ENCODE measurements at places on chromosomes 1 and 21.

- DNase-seq = no peak
Observed at GRCh38 chr1:223212441-223212840, 69.4 kb upstream of the TLR5 start.

- DNase-seq = no peak
Observed at GRCh38 chr1:171606402-171606941, 15.6 kb upstream of the MYOCOS start.

- no peak for DNase-seq
Observed at GRCh38 chr1:99645699-99646531, at the start of gene PALMD. Gene PALMD (plus strand): TSS chr1:99646113. CDS start chr1:99646318, 205 bp downstream.

GRCh38 chr1:147225193-147225730 lies at the start of gene FMO5:
Gene FMO5 (minus strand): TSS chr1:147225339. CDS start chr1:147225029, 310 bp downstream.
- peak; percentile 40 for DNase-seq

- DNase-seq = no peak
Observed at GRCh38 chr1:190908246-190908645, 430.6 kb upstream of the BRINP3 start.

- no peak for DNase-seq
Observed at GRCh38 chr1:67401443-67401842, 28.8 kb downstream of the SERBP1 start.

DNA sequence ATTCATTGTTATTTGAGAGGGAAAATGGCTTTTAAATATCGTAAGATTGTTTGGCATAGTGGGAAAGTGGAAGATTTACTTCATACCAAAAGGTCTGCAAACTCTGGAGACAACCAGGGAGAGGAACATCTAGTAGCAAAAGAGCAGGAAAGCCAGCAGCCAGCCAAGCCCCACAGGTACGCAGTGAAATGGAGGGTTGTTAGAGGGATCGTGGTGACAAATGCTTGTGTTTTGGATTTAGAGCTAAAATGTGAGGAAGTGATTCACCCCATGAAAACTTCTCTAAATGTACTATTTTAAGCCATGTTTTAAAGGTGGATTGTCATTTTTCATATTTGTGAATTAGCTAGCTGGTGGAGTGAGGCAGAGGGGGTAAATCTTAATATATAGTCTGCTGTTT lies 69.3 kb downstream of the RPS6KC1 start:
- DNase-seq = no peak

GRCh38 chr1:239107676-239108075 lies 278.7 kb upstream of the CHRM3 start:
- DNase-seq = no peak

GRCh38 chr1:193014400-193014799 lies 44.8 kb downstream of the UCHL5 start:
- DNase-seq = no peak

GRCh38 chr1:173861731-173862145 lies 6.1 kb downstream of the GAS5 start:
- DNase-seq = no peak

DNA sequence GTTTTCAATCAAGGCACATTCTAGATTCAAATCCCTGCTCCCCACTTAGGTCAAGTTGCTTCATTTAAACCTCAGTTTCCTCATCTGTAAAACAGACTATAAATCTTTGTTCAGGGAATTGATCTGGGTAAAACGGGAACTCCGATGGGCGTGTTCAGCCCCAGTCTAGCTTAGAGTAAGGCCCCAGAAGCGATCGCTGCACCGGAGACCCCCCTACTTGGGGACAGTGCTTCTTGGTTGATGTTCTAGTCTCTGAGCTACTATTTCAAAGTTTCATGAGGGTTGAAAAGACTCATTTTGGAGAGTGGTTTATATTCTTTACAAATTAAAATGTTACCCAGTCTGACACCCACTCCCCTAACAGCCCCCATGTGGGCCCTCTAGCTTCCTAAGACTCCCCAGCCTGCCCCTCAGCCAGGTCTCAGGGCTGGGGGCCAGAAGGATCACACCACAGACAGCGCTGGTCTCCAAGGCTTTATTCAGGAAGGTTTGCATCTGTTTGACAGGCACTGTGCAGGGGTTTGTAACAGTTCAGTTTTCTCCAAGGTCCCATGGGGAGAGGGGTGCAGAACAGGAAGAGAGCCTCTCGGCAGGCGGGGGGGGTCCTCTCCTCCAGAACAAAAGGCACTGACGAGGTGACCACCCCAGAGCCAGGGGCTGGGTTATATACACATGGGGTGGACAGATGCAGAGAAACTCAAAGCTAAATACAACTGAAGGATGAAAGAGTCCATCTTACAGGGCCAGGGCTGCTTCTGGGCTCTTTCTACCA lies 82.9 kb downstream of the STUM start:
- no peak for DNase-seq

DNA sequence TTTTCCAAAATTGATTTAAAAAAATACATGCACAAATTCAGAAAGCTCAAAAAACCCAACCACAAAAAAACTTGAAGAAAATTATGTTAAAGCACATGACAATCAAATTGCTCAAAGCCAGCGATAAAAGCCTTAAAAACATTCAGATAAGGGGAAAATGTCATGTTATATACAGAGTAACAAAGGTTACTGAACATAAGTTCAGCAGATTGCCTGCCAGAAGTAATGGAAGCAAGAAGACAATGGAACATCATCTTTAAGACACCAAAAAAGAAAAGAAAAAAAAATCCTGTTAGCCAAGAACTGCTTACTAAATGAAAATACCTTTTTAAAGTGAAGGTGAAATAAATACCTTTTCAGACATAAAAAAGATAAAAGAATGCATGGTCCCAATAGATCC lies 147.2 kb upstream of the SGIP1 start:
- DNase-seq = no peak

GRCh38 chr1:151721788-151722510 lies 627 bp downstream of the RIIAD1 start:
- no peak for DNase-seq

DNA sequence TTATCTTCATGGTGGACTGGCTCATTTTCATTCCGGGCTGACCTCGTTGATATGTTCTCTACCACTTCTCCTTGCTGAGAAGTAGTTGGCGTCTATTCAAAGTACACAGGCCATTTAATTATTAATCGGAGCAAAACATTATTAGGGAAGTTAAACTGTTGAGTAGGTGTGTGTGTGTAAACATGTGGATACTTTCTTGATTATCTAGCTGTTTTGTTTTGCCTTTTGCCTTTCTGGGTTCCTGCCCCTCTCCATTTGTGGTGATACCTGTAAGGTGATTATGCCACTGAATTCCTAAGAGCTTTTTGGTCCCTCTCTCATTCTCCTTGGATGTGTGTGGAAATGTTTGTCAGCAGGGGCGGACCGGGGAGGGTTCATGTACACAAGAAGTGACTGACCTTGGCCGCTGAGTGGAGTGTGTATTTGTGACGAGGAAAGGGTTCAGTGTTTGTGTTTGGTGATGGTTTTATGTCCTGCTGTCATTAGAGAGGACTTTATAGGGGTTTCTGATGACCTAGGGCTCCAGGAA lies 56.6 kb upstream of the PPP2R5A start:
- DNase-seq = no peak

GRCh38 chr1:178844436-178844835 lies 26.4 kb downstream of the ANGPTL1 start:
- no peak for DNase-seq

- no peak for DNase-seq
Observed at GRCh38 chr1:235510823-235511222, 6.6 kb upstream of the B3GALNT2 start.

- DNase-seq = no peak
Observed at GRCh38 chr1:41528726-41529605, 44.5 kb upstream of the EDN2 start.

- DNase-seq = no peak
Observed at GRCh38 chr1:44587796-44588460, 86.4 kb downstream of the TMEM53 start.

GRCh38 chr1:23742670-23743286 lies 493 bp upstream of the ELOA start:
- DNase-seq = no peak

GRCh38 chr1:154521695-154522094 lies 19.5 kb upstream of the SHE start:
- no peak for DNase-seq
